ENCODE measurements at places on chromosomes 16 and 17. TPM values are rescaled to one million over a fixed set of nuclear protein-coding genes. Genes with fewer than 3 reads are reported as not detected.

The KRT14 gene
- not detected for total RNA-seq

The GP2 gene
- total RNA-seq: not detected

The C1QL1 gene
- not detected for total RNA-seq

The JUP gene
- total RNA-seq: 115 TPM

The MGAT5B gene
- total RNA-seq: 1.4 TPM

The DCUN1D3 gene
- 42.6 TPM for total RNA-seq

The RNF112 gene
- total RNA-seq: not detected

The TNFSF13 gene
- total RNA-seq: 2.7 TPM

The RNF227 gene
- total RNA-seq: 0.80 TPM

The MPV17L gene
- 0.13 TPM for total RNA-seq

The ODAD4 gene
- 0.13 TPM for total RNA-seq

The STX1B gene
- 0.27 TPM for total RNA-seq

The ATP2C2 gene
- total RNA-seq: not detected

The NCOR1 gene
- total RNA-seq: 145 TPM

The NPW gene
- 0.13 TPM for total RNA-seq

The ITGA2B gene
- 0.22 TPM for total RNA-seq

The GPT2 gene
- 10.7 TPM for total RNA-seq

The TMEM88 gene
- 32.5 TPM for total RNA-seq

The IGFBP4 gene
- 151 TPM for total RNA-seq

The C16orf46 gene
- total RNA-seq: 0.29 TPM

The MT4 gene
- not detected for total RNA-seq

The CCT6B gene
- 0.80 TPM for total RNA-seq

The HASPIN gene
- 11.8 TPM for total RNA-seq

The SLC5A2 gene
- total RNA-seq: 0.07 TPM

The GAST gene
- total RNA-seq: not detected

The KRTAP2-3 gene
- total RNA-seq: not detected

The KRT25 gene
- total RNA-seq: not detected

The FBXO39 gene
- total RNA-seq: 2.9 TPM

The CHST5 gene
- total RNA-seq: not detected

The SOX15 gene
- total RNA-seq: not detected

The TNFRSF17 gene
- not detected for total RNA-seq

The CFAP52 gene
- total RNA-seq: not detected

The CCL16 gene
- 1.1 TPM for total RNA-seq

The KRT39 gene
- total RNA-seq: not detected

The SCNN1G gene
- not detected for total RNA-seq

The CD300E gene
- total RNA-seq: not detected

The VTN gene
- 0.07 TPM for total RNA-seq

The NRN1L gene
- total RNA-seq: 0.66 TPM

The CD19 gene
- not detected for total RNA-seq

The SOST gene
- not detected for total RNA-seq

The KRTAP3-1 gene
- not detected for total RNA-seq

The MMD gene
- 14.6 TPM for total RNA-seq

The SOCS1 gene
- 0.43 TPM for total RNA-seq

The BIRC5 gene
- 57.2 TPM for total RNA-seq

The PRR11 gene
- 64.6 TPM for total RNA-seq

The UMOD gene
- not detected for total RNA-seq

The KCNJ2 gene
- total RNA-seq: 25.0 TPM

The UTS2R gene
- total RNA-seq: not detected

The NHLRC4 gene
- 1.1 TPM for total RNA-seq

The WNT9B gene
- total RNA-seq: not detected

The MLKL gene
- total RNA-seq: 46.9 TPM

The ARMC5 gene
- 21.4 TPM for total RNA-seq

The TMEM114 gene
- not detected for total RNA-seq

The TNS4 gene
- total RNA-seq: not detected

The OR1F1 gene
- 0.14 TPM for total RNA-seq

The HSD3B7 gene
- total RNA-seq: 4.7 TPM

The P2RX5 gene
- 1.7 TPM for total RNA-seq

The HAP1 gene
- total RNA-seq: 0.07 TPM

The DHRS7B gene
- 10.7 TPM for total RNA-seq

Measured in thoracic aorta endothelial cell (primary cell).